OCI-M1 (cell line): ENCODE measurements at places on chromosomes 1 and 21.

DNA sequence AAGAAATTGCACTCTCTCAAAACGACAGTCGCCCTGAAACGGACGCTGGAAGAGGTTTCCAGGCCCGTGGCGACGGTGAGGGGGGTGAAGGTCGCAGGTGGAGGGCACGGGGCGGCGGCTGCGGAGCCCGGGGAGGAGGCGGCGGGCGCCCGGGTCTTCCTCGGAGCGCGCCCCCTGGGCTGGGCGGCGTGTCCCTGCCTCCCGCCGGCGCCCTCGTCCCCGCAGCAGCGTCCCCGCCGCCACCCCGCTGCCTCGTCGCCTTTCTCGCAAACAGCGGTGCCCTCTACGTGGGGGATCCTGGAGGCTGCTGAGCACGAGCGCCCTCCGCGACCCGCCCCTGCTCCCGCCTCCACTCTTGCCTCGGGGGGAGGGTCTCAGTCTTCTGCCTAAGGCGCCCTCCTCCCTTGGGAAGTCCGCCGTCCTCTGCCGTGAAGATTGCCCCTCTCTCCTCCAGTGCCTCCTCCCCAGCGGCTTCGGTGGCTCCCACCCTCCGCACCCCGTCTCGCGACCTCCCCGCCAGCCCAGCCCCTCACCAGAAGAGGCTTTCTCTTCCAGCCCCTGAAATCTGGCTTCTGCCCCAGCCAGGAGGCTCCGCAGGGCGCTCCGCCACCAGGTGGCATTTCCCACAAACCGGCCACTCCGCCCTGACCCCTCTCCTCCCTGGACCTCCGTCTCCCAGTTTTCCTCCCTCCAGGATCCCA lies 227.4 kb downstream of the SDCCAG8 start:
- no peak for DNase-seq

- no peak for DNase-seq
Observed at GRCh38 chr1:156176610-156177210, 17.2 kb upstream of the SLC25A44 start.

DNA sequence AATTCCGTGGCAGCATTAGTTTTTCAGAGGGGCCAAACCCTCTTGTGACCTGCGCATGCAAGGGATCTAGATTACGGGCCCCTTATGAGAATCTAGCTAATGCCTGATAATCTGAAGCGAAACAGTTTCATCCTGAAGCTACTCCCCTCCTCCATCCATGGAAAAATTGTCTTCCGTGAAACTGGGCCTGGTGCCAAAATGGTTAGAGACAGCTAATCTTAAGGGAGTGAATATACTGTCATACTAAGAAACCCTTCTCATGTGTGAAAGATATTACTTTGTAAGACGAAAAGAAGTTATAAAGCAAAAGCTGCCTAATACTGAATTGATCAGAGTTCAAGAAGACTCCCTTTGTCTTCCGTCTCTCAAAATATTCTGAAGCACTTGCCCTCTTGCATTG lies 166.3 kb downstream of the DUSP10 start:
- no peak for DNase-seq

GRCh38 chr1:6197746-6198427 lies 1.5 kb downstream of the RPL22 start:
- no peak for DNase-seq

DNA sequence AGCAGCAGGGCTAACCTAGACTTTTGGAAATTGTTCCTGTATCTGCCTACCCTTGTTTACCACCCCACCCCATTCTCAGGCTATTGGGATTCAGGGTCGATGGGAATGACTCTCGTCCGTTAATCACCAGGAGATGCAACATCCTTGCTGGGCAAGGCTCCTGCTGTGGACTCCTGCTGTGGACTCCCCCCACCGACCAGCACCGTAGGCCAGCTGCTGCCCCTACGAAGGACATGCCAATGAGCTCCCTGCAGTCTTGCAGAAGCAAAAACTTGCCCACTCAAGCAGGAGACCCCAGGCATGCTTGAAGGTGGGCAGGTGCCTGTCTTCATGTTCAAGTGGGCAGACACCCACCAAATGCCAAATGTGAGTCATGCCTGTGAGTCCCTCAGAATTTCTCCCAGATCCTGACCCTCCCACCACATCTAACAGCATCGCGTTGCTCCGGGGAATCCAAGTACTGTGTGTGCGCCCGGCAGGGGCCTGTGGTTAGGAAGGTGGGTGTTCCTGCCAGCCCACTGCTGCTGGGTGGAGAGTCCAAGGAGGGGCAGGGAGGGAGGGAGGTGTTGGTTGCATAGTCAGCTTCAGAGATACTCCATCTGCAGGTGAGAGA lies 41.7 kb upstream of the SOX13 start:
- DNase-seq: no peak

DNA sequence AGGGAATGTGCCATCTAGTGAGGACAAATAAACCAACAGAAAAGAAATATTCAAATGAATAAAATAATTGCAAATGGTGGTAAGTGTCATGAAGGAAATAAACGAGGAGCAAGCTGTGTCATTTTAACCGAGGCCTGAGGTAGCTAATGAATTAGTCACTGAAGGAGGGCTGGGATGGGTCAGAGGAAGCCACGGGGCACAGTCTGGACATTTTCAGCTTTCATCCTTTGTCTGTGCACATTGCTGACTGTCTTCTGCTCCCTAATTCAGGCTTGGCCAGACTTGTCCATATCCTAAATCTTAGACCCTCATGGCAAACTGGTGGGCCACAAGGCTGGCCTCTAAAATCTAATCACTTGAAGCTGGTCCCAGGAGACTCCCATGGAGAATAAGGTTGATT lies 138.4 kb downstream of the RHOU start:
- no peak for DNase-seq

GRCh38 chr1:108591466-108591865 lies 31.6 kb downstream of the EEIG2 start:
- no peak for DNase-seq

- DNase-seq: no peak
Observed at GRCh38 chr1:206850401-206850800, 15.0 kb upstream of the IL20 start.
